ENCODE measurements at places on chromosomes 1 and 21.

DNA sequence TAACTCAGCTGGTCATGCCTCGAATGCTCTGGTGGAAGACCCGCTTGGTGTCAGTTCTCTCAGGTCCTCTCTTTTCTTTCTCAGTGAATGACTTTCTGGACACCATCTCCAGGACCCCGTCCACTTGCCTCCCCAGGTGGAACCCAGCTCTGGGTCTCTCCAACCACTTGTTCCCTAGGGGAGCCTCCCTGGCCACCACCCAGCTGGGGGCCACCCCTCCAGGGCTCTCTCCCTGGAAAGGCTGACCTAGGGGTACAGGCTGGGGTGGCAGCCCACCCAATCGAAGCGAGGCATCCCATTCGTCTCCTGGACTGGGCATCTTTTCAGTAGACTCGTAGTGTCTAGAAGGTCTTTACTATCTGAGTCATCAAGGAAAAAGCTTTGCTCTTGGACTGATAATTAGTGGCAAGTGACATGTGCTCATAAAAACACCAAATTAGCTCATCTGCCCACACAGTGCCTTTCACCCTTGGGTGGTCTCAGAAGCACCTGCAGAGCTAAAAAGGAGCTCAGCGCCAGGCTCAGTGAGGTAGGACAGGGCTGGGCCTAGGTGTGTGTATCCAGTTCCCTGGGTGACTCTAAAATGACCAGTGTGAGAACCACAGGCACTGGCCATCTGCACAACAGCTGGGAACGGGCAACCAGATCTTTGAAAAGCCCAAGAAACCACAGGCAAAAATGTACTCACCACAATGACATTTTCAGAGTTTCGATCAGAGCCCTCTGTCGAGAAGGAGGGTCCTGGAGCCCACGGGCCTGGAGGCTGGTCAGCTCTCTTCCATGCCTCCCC is 2.4 kb upstream of the PDXK start:
- DNase-seq = no peak

- no peak for DNase-seq
Observed at GRCh38 chr1:182603646-182604174, 479 bp downstream of the RGS16 start.

GRCh38 chr1:113178522-113178921 is 105.5 kb downstream of the LRIG2 start:
- no peak for DNase-seq

DNA sequence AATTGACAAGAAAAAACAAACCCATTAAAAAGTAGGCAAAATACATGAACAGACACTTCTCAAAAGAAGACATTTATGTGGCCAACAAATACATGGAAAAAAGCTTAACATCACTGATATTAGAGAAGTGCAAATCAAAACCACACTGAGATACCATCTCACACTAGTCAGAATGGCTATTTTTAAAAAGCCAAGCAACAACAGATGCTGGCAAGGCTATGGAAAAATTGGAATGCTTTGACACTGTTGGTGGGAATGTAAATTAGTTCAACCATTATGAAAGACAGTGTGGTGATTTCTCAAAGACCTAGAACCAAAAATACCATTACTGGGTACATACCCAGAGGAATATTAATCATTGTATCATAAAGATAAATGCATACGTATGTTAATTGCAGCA is 641.1 kb upstream of the B3GALT2 start:
- DNase-seq = no peak

DNA sequence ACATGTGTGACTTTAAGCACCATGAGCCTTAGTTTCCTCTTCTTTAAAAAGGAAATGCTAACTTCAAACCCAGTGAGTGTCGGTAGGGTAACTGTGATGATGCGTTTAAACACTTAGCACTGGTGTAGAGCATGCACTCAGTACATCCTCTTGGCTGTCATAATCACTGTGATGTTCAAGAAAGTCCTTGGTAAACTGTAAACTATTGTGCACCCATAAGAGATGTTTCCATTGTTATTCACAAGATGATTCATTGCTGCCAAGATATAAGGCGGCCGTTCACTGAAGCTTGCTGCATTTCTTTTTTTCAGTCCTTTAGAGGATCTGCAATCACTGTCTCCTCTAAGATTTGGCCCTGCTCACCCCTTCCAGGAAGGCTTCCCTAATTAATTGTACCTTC is 61.8 kb upstream of the DAB1 start:
- DNase-seq = peak; percentile 35

DNA sequence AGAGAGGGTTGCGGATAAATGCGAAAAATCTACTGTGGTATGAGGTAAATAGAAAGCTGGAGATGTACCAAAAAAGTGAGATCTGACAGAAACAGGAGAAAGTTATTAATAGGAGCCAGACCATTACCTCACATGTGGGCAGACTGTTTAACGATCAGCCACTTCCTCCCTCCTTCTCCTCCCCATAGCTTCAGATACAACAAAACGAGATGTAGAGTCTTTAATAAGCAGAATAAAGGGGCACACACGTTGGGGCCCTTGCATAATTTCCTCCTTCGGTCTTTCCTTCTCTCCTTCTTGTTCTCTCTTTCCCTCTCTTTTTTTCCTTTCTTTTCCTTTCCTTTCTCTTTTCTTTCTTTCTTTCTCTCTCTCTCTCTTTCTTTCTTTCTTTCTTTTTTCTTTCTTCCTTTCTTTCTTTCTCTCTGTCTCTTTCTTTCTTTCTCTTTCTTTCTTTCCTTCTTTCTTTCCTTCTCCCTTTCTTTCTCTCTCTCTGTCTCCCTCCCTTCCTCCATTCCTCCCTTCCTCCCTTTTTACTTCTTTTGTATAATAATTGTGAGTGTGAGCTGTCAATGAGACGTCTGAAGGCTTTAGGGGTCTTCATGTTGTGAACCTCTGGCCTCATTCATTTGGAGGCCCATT is 242.1 kb downstream of the GRIK1 start:
- DNase-seq = no peak

- no peak for DNase-seq
Observed at GRCh38 chr1:213247038-213247437, 196.0 kb downstream of the RPS6KC1 start.

GRCh38 chr1:55816456-55817426 is 601.6 kb upstream of the USP24 start:
- no peak for DNase-seq

DNA sequence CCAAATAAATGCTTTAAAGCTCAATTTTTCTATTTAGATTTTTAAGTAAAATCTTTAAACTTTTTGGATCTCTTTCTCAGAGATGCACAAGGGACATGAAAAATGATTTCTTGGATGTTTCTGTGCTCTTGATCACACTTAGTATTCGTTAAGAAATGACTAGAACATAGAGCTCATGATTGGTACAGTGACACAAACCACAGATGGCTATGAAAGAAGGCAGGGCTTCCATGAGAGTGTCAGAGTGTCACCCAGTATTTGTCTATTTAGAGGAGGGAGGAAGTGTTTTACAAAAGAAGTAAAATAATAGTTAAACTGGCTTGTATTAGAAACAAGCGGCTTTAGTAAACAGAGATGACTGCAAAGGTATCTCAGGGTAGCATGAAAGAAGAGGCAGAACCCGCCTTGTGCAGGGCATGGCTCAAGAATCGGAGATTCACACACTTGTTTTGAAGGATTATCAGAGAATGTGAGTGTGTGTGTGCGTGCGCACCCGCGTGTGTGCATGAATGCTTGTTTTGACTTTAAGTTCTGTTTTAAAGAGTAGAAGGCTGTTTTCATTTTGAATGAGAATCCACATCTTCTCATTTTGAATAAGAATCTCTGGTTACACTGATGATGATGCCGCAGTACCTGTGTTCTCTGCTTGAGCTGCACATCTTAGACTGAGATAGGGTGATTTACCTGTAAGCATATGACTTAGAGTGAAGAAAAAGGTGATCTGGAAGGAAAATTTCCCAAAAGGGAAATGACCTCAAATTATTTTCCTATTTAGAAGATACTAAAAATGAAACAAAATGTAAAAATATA is 82.1 kb downstream of the VPS26C start:
- no peak for DNase-seq

GRCh38 chr1:88892357-88892877 is 1.1 kb upstream of the GTF2B start:
- DNase-seq = peak; percentile 42

DNA sequence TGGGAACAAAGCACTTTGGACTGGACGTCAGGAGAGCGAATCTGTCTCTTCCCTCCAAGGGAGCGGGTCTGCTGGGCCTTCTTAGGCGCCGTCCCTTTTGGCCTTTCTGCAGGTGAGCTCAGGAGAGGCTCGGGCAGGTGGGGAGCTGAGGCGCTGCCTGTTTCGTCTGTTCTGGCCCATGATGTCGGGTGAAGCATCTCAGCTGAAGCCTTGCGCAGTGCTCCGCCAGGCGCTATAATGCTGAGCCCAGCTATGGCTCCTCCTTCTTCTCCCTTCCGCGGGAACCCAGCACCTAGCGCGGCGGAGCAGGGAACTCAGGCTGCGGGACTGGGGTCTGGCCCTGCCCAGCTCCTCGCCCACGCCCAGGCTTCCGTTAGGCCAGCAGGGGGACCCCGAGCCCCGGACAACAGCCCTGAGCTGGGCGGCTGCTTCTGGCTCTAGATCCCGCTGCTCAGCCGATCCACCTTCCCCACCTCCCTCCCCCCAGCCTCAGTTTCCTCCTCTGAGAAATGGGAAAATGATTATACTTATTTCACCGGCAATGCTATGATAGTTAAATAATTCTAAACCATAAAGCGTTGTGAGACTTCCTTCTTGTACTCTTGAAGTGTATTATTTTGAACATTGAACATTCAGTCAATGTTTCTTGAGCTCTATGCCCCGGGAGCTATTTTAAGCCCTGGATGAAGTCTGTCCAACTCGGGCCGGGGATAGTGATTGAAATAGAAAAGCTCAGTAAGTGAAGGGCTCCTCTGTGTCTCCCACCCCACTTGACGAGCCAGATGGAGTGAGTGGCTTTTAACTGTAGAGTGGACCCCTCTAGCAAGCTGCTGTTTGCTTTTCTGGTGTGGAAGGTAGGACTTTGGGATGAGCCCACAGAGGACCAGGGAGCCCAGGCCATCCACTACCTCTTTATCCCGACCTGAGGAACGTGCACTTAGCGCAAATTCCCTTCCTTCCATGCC is 9.6 kb upstream of the ADORA1 start:
- peak; percentile 27 for DNase-seq

GRCh38 chr1:201503397-201504176 is 3.3 kb downstream of the CSRP1 start:
- DNase-seq = peak; percentile 88

GRCh38 chr1:89167590-89168230 is 8.1 kb downstream of the GBP7 start:
- no peak for DNase-seq

GRCh38 chr1:45321444-45321843 is 5.3 kb upstream of the HPDL start:
- no peak for DNase-seq

- DNase-seq = no peak
Observed at GRCh38 chr1:208271236-208271635, 27.1 kb upstream of the PLXNA2 start.

- no peak for DNase-seq
Observed at GRCh38 chr1:159866066-159866465, 3.6 kb upstream of the VSIG8 start.

DNA sequence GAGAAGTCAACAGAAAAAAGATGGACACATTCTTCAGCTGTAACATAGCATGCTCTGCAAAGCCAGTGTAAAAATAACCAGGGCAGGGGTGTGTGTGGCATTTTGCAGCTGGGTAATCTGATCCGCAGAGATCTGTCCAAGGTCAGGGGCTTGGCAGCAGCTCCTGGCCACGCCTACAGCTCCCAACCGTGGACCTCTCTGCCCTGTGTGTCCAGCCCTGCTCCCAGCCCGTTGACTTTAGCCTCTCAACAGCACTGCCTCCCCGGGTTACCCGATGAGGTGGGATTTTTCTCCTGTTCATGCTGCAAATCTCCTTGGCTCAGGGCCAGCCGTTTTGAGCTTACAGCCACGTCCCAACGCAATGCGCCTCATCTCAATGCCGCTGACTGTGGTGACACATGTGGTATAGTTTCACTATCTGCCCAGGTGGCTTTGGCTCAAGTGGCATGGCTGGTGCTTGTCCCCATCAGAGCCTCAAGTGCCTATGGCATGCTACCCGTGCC is 68.1 kb downstream of the VWA5B1 start:
- peak; percentile 56 for DNase-seq

- DNase-seq = no peak
Observed at GRCh38 chr1:96473791-96474434, 247.7 kb upstream of the PTBP2 start.

GRCh38 chr1:91684481-91685196 is 184.0 kb downstream of the CDC7 start:
- DNase-seq = no peak

DNA sequence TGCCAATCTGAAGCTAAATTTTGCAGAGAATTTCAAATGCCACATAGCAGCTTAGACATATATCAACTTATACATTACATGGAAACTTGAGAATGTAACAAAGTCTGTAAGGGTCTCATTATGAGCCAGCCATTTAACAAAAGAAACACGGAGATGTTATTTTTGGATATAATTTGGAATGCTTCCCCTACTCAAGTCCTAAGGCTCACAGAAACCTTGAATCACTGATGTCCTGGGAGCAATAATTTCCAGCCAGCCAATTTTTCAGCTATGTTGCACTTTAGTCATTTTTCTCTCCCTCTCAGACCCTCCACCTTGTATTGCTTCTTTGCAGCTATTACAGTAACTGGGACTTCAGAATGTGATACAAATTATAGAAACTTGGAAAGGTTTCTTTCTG is 56.9 kb downstream of the EIF2B3 start:
- no peak for DNase-seq

- no peak for DNase-seq
Observed at GRCh38 chr1:236141447-236142252, 689 bp upstream of the GPR137B start.

DNA sequence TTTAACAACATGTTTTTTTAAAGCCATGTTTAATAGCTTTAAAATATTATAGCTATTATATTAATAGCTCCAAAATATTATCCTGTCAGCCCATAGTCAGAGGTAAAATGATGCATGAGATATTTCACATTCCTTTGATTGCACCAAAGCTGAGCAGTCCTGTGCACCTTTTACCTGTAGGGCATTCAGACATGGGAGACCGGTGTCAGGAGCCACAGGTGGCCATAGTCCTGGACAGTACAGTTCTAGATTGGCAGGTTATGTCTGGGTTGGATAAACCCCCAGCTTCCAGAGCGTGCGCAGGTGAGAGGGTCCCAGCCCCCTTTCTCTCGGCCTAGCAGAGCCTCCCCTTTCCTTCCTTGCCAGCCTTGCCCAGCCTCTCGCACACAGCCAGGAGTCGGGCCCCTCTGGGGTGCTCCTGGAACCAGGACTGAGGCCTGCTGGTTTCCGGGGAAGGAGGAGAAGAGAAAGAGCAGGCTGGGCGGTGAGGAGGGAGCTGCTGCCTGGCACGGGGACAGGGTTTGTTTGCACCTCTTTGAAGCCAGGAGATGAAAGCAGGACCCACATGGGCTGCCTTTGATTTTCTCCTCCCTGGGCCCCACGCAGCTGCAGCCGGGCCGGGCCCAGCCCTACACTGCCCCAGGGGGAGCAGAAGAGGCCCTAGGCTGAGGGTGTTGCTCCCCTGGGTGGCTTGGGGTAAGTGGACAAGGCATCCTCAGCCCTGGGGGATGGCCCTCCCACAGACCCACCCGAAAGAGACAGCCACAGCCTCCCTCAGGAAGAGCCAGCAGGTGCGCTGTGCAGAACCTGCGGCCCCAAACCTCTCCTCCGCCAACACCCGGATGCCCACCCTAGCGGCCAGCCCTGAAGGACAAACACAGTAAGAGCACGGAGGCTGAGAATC is 75.2 kb upstream of the TARDBP start:
- DNase-seq = no peak

GRCh38 chr1:187626056-187626455 is 797.3 kb downstream of the PLA2G4A start:
- DNase-seq = no peak

GRCh38 chr1:119108988-119109387 is 31.5 kb downstream of the WARS2 start:
- no peak for DNase-seq

GRCh38 chr21:46168238-46168637 is 12.9 kb upstream of the FTCD start:
- DNase-seq = no peak

All from fibroblast of the conjunctiva (primary cell).